Fibroblast of villous mesenchyme (primary cell): ENCODE measurements at places on chromosomes 16 and 17. TPM values are rescaled to one million over a fixed set of nuclear protein-coding genes. Genes with fewer than 3 reads are reported as not detected.

- DNase-seq, result no peak
Measured at GRCh38 chr16:67249178-67250044, 632 bp downstream of the SLC9A5 start.

GRCh38 chr17:73039282-73039681, 53.2 kb downstream of the SLC39A11 start:
- DNase-seq, result no peak

DNA sequence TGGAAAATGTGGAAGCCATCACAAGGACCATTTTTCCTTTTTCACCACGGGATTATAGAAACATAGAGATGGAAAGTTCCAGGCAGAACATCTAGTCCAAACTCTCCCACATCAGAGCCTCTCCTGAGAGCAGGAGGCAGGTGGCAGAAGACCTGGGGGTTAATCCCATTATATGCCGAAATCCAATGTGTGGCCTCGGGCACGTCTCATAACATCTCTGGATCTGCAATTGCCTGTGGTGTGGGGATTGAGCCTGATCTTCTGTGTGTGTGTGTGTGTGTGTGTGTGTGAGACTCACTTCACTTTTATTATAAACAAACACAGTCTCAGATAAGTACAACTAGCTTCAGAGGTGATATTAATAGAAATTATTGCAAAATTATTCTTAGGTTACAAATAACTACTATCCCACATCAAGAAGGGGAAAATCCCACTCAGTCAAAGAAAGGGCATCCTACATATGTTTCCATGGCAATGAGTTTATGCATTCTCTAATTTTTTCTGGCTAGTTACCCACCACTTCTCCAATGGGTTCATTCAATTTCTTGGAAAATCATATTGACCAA, 199.1 kb downstream of the FOXL1 start:
- peak; percentile 11 for DNase-seq

DNA sequence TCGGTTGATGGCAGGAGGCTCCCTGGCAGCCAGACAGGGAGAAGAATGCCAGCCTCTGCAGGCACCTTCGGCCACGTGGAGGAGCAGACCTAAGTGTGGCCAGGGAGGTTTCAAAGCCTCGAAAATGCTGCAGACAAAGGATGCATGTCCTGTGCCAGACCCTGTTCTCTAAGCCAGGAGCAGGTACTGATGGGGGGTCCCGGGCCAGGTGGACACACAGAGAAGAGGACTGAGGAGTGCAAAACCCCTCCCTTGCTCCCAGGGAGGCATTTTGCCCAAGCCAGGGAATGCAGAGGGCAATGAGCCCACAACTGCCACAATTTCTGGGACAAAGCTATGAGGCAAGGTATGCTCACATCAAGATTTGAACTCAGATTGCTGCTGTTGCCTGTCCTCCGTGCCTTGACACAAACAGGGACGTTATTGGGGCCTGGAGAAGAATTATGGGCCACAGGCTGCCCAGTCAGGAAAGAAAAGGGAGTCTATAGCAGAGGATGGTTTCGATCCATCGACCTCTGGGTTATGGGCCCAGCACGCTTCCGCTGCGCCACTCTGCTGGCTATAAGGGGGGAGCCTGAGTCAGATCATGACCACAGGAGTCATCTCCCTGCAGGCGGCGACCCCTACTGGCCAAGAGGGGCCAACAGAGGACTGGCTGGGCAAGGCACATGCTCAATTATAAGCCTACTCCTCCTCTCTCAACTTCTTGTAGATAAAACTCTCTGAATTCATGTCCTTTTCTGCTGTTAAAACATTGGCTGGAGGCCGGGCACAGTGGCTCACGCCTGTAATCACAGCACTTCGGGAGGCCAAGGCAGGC, 25.1 kb upstream of the FOXK2 start:
- DNase-seq, result peak; percentile 93

DNA sequence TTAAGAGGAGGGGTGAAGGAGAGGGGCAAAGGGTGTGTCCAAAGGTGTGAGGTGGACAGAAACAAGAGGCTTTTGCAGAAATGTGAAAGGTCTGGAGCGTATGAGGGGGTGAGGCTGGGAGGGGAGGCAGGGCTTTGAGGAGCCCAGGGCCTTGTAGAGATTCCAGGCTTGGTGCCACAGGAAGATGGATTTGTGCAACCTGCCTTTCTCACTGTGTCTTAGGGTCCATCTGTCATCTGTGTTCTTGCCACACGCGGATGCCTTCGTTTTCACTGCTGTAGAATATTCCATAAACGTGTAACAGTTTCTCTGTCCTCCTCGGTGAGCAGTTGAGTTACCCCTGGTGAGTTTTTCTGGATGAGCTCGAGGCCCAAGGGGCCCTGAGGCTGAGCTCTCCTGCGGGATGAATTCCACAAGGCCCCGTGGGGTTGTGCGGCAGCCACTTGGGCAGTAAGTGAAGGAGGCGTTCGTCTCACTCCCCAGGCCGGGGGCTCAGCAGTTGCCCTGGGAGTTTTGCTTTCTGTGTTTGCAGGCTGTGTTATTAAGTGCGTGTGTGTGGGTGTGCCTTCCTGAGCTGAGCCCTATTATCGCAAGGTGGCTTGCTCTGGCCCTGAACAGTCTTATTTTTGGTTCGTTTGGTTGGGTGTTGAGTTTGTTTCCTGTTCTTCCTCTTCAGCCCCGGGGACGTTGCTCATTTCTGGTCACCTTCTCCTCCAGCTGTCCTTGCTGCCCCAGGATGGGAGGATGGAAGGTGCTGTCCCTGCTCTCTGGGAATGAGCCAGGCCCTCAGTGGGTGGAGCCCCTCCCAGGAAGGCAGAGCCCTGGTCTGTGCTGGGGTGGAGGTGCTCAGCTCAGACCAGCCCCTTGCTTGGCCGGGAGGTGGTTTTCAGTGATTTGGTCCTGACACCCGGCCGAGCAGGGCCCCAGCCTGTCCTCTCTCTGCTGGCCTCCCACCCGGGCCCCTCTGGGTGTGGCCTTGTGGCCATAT, 28.4 kb downstream of the BAIAP2 start:
- no peak for DNase-seq

DNA sequence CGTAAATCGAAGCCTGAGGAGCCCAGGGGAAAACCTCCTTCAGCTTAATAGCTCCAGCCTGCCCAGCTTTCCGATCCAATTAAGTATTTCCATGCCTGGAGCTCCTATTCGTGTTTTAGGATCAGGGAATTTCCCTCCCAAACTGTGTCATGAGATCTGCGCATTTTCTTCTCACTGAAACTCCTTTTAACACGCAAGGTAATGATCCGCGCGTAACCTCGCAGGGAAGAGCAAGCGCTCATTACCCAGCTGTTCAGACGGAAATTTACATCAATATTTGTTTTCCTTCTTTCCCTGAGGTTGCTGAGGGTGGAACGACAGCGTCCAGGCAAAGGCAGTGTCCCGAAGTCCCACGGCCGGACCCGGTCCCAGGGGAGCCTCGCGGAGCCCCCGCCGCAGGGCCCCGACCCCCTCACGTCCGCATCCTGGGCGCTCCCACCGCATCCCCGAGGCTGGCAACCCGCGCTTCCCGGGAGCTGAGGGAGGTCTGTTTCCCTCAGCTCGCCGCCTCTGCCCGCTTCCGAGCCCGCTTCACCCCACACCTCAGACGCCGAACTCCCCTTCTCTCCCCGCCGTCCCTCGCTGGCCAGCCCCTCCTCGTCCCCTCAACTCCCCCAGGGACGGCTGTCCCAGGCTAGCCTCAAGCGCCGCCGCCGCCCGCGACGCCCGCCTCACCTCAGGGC, 415 bp downstream of the ABCA5 start:
- peak; percentile 36 for DNase-seq

GRCh38 chr17:78959803-78960202, 19.9 kb downstream of the LGALS3BP start:
- DNase-seq, result no peak

GRCh38 chr17:13346081-13346533, 255.6 kb downstream of the HS3ST3A1 start:
- peak; percentile 98 for DNase-seq

GRCh38 chr16:4688674-4689045, 4.7 kb upstream of the NUDT16L1 start:
- no peak for DNase-seq

GRCh38 chr17:77528516-77529327, 388.0 kb downstream of the SEC14L1 start:
- DNase-seq, result no peak

DNA sequence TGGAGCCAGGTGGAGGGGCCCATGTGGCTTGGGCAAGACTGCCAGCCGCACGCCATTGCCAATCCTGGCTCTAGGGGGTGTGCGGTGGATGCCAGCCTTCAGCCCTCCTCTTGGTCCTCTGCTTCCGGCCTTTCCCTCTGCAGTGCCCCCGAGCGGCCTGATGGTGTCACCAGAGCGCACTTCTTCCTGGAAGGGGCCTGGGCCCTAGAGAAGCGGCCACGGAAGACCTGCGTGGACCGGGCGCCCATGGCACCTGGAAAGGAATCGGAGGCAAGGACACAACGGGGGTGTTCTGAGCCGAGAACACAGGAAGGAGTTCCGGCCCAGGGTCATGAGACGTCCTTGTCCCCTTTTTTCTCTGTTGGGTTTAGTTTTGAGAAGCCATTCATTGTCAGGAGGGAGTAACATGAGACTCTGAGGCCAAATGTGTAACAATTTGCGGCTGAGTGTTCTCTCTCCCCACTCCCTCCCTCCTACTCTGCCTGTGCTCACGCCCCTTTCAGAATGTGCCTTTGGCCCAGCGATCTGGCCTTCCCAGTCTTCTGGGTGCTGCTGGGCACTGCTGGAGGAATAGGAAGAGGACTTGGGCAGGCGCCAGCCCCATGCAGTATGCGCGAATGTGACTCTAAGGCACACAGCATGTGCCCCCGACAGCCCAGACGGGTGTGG, 92.8 kb downstream of the IRX3 start:
- DNase-seq, result peak; percentile 62

- DNase-seq, result no peak
Measured at GRCh38 chr16:12901204-12901596, 198 bp upstream of the SHISA9 start.

DNA sequence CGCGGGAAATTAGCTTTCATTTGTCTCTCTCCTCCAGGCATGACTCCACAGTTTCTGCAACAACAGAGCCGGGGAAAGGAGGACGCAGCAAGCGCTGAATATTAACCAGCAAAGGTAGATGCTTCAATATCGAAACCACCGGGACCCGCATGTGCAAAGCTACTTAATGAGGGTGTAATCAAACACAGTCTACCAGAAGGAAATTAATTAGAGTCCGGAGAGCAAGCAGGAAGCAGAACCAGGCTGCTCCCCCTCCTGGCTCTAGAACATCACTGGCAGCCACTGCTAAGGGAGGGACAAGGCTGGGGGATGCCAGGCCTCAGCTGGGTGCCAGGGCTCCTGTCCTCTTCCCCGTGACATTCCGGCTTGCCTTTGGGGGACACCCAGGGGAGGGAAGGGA, 21.7 kb downstream of the LRRC75A start:
- no peak for DNase-seq

GRCh38 chr16:54283725-54284318, 2.8 kb downstream of the IRX3 start:
- no peak for DNase-seq

DNA sequence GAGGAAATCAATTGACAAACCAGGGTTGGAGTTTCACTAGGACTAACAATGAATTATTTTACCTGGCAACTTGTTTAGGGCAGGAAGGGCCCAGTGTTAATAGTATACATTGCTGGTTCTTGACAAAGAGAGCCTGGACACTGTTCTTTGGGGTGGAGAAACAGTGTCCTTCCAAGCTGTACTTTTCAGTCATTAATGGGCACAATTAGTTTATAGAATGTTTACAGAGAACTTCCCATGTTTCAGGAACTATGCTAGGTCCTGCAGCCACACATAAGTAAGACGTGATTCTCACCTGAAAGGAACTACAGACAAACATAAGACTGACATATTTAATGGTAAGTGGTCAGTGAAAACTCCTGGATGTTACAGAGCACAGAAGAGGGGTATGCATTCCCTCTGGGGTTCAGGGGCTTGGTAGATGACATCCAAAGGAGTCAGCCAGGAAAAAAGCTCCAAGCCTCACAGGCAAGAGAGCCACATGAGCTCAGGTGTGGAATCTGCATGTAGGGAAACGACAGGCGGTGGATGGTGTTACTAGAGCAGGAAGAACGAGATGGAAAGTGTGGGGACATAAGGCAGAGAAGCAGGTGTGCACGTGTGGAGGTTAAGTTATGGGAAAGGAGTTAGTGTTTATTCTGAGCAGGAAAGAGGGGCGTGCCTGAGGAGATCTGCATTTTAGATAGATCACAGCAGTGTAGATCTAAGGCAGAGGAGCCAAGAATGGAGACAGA, 3.8 kb upstream of the DYNLL2 start:
- no peak for DNase-seq

GRCh38 chr17:2468270-2468669, 43.4 kb downstream of the METTL16 start:
- DNase-seq, result no peak

DNA sequence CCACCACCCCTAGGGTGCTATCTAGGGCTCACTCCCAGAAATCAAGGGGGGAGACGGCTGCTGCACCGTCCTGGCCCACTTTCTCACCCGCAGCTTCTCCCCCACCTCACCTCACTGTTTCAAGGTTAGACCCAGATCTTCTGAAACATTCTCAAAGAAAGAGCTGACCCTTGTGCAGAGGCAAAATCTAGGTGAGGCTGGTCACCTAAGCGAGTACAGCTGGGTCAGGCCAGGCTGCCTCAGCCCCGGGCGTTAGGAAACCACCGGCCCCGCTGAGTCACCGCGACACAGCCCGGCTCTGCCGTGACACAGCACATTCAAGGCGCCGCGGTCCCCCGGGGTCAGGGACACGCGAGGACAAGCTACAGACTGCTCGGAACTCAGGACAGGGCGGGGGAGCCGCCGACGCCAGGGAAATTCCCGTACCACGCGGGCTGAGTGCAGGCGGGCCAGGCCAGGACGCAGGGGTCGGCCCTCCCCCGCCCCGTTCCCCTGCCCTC, 27.1 kb downstream of the GNPTG start:
- peak; percentile 76 for DNase-seq

GRCh38 chr16:82509691-82510430, 116.9 kb upstream of the CDH13 start:
- no peak for DNase-seq

GRCh38 chr17:7580604-7581575, 1.5 kb downstream of the CD68 start:
- DNase-seq, result no peak

DNA sequence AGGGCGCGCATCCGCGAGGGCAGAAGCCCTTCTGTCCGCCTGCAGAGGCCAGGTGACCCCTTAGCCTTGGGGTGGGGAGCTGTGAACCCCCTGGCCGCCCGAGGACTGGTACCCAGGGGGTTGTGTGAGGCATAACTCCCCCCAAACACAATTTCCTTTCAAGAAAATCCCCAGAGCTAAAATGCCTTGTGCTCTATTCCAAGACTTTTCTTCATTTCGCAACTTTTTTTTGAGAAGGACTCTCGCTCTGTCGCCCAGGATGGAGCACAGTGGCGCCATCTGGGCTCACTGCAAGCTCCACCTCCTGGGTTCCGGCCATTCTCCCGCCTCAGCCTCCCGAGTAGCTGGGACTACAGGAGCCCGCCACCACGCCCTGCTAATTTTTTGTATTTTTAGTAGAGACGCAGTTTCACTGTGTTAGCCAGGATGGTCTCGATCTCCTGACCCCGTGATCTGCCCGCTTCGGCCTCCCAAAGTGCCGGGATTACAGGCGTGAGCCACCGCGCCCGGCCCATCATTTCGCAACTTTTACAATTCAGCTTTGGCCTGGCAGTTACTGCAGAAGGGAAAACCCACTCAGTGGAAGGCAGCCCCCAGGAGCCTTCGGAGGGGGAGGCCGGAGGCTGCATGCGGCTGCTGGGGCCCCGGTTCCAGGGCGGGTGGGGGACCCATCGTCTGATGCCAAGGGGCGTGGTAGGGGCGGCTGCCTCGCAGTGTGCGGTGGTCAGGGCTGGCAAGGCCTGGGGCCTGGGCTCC, 963 bp upstream of the APRT start:
- peak; percentile 64 for DNase-seq

Gene PLA2G10
- not detected in 2 replicates for total RNA-seq

Gene MEFV
- under 0.01 TPM in 1 of 2 replicates, not detected in the other for total RNA-seq

Gene ABCC3
- total RNA-seq, result 14.5 and 39.3 TPM in 2 replicates

Gene CCL14
- not detected in 2 replicates for total RNA-seq

Gene PIRT
- total RNA-seq, result not detected in 2 replicates

Gene FAM117A
- 1.7 and 1.9 TPM in 2 replicates for total RNA-seq
